ENCODE measurements at places on chromosomes 12 and 14. TPM values are rescaled to one million over a fixed set of nuclear protein-coding genes. Genes with fewer than 3 reads are reported as not detected.

Gene CD4
- total RNA-seq: 32.1 TPM

Gene SERPINA5
- 655 TPM for total RNA-seq

Gene USP15
- total RNA-seq: 35.7 TPM

DNA sequence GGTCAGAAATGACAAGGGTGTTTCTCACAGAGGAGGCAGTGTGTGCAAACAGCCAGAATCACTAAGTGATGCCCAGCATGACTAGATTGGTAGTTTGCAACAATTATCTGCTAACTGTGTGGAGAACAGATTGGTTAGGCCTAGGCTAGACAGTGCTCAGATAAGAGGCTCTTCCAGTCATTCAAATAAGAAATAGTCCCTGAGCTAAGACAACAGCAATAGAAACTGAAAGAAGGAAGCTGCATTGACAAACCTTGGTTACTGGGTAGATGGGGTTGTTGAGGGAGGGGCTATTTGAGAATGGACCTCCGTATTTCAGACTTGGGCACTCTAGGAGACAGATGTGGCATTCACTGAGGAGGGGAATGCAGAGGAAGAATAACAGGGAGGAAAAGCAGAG is 255.0 kb upstream of the NPAS3 start:
- DNase-seq: no peak

- DNase-seq: no peak
Observed at GRCh38 chr12:110370732-110371231, 32.7 kb downstream of the ANAPC7 start.
